ENCODE measurements at places on chromosomes 7 and 10.
A peak's percentile ranks its signal among the peaks of the same experiment; 100 is the strongest.

- DNase-seq, result no peak
Observed at GRCh38 chr10:63723741-63724140, 202.5 kb downstream of the REEP3 start.

GRCh38 chr10:45509491-45509890, 135.5 kb downstream of the ALOX5 start:
- no peak for DNase-seq

DNA sequence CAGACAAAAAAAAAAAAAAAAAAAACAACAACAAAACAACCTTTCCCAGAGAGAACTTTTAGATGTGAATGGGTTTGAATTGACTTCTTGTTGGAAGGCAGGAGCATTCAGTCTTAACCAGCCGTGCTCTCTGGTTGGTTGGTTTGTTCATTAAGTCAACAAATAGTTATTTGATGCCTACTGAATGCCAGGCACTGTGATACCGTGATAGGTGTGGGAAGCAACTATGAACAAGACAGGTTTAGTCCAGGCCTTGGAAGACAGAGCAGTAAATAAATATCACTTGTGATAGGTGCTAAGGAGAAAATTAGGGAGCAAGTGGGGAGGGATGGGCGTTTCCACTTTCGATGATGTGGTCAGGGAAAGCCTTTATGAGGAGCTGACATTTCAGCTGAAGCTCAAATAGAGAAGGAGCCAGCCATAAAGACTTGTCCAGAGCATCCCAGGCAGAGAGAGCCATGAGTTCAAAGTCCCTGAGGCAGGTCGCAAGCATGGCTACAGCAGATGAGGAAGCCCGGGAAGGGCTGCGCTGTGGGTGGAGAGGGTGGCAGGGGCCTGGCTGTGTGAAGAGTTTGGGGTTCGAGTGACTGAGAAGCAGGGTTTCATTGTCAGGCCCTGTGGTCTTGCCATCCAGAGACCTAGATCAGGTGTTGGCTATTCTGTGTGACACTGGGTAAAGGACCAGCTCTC, 8.0 kb downstream of the TSPAN15 start:
- DNase-seq, result peak; percentile 51

DNA sequence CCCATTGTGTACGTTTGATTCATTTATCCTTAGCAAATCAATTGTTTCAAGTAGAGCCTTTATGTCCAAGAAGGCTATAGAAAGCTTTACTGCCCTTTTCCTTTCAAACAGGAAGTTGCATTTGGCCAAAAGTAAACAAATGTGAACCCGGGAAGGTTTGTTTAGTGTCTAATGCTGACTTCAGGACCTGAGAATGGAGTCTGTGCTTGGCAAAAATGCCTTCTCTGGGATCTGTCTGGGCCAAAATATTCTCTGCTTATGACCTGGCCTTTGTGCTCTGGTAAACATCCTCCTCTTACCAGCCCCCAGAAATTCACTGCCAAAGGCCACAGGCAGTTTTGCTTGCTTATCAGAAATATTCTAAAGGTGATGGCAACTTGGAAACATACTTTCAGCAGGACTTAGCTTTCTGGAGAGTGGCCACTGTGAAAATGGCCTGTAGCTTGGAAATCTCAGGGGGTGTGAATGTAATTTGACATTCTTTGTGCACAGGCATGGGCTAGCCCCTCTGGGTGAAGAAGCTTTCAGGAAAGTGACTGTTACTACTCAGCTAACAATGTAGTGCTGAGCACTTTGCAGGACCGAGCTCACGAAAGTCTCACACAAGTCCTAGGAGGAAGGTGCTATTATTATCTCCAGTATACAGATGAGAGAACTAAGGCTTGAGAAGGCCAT, 199.5 kb downstream of the PTEN start:
- DNase-seq, result peak; percentile 67

- peak; percentile 90 for DNase-seq
Observed at GRCh38 chr10:114634609-114634979, 23.5 kb downstream of the ABLIM1 start.

GRCh38 chr10:87729940-87730339, 70.3 kb downstream of the PAPSS2 start:
- no peak for DNase-seq

GRCh38 chr10:129525401-129525801, 58.4 kb downstream of the MGMT start:
- DNase-seq, result peak; percentile 67

DNA sequence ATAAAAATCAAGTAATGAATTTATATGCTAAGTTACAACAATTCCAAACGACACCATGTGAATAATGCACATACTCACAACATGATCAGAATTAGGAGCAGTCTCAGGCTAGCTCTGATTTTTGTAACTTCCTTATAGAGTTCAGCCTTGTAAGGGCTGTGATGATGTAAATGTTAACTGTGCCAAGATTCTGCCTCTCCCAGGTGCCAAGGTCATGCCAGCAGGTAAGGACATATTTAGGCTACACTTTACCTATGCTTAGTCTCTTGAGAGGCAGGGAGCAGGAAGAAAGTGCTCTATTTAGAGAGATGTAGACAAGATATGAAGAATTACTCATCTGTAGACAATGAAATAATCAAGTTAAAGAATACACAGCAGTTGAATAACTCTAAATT, 53.6 kb upstream of the AGR3 start:
- DNase-seq, result no peak

- DNase-seq, result no peak
Observed at GRCh38 chr7:132160611-132161532, 415.4 kb downstream of the PLXNA4 start.

DNA sequence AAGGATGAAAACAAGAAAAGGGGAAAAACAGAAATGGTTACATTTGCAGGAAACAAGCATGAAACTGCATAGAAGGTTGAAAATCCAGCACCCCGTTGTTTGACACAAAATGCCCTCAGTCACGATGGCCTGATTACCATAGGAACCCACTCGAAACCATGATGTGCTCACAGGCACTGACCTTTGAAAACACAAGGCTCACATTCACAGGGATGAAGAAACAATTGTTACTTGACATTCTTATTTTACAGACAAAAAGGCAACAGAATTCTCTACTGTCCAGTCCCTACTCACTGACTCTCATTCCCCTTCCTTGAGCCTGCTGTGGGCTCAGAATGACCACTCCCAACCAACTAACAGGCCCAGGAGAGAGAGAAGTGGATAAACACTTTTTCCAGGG, 131.4 kb upstream of the PDLIM1 start:
- DNase-seq, result no peak

- DNase-seq, result no peak
Observed at GRCh38 chr10:36704124-36704523, 421.3 kb upstream of the ANKRD30A start.

- no peak for DNase-seq
Observed at GRCh38 chr7:17771901-17772408, 168.3 kb downstream of the SNX13 start.

- DNase-seq, result peak; percentile 25
Observed at GRCh38 chr7:94655126-94655847, 646 bp downstream of the SGCE start.

GRCh38 chr10:58451193-58451889, 61.3 kb upstream of the BICC1 start:
- no peak for DNase-seq

DNA sequence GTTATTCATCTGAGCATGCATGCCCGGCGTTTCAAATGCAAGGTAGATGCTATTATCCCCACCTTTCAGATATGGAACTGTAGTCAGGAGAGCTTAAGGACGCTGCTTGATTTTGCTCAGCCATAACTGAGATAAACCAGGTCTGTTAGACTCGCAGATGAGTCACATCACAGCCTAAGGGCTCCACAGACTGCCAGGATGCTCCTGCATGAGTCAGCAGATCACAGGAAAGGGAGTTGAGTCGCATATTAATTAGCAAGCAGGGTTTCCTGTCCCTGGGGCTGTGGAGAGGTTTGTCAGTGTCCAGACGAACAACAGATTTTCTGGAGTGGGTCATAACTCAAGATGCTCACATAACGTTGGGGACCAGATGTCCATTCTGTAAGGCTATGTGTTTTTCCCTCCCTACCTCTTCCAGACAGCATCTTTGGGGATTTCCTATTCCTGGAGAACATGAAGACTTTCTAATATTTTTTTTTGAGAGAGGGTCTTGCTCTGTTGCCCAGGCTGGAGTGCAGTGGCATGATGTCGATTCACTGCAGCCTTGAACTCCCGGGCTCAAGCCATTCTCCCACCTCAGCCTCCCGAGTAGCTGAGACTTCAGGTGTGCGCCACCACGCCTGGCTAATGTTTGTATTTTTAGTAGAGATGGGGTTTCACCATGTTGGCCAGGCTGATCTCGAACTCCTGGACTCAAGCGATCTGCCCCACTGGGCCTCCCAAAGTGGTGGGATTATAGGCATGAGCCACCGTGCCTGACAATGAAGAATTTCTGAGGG, 36.7 kb downstream of the PFKFB3 start:
- DNase-seq, result peak; percentile 92

DNA sequence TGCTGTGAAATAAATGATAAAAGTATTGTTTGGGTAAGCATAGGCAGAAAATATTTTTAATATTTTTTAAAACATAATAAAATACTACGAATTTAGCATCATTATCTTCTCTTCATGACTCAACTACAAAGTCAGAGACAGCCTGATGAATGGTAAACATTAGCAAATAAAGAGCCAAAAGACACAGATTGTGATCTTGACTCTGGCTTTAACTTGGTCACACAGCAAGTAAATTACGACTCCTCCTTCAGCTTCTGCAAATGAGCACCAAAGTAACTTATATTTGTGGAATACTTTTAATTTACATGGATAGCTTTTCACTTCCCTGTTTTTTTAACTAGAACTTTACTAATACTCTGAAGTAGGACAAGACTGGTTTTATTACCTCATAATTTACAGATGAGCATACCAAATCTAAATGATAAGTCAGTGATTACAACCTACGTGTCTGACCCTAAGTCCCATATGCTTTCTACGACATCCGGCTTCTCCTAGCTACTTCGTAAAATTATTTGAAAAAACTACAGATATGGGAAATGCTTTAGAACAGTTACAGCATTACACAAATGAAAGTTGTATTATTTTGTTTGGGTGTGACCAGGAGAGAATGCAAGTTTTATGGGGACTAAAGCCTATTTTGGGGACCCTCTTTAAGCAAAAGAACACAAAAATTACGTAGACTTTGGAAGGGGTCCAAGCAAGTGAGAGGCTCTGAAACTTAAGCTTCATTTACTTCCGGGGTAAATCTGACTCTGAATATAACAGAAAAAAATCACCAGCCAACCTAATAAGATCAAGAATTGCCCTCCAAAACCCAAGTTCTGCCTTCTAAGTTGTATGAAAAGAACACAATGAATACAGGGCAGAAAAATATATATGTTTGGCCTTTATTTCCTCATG, 133.8 kb downstream of the CPEB3 start:
- DNase-seq, result no peak

- DNase-seq, result no peak
Observed at GRCh38 chr10:72075376-72076115, 12.8 kb downstream of the SPOCK2 start.

DNA sequence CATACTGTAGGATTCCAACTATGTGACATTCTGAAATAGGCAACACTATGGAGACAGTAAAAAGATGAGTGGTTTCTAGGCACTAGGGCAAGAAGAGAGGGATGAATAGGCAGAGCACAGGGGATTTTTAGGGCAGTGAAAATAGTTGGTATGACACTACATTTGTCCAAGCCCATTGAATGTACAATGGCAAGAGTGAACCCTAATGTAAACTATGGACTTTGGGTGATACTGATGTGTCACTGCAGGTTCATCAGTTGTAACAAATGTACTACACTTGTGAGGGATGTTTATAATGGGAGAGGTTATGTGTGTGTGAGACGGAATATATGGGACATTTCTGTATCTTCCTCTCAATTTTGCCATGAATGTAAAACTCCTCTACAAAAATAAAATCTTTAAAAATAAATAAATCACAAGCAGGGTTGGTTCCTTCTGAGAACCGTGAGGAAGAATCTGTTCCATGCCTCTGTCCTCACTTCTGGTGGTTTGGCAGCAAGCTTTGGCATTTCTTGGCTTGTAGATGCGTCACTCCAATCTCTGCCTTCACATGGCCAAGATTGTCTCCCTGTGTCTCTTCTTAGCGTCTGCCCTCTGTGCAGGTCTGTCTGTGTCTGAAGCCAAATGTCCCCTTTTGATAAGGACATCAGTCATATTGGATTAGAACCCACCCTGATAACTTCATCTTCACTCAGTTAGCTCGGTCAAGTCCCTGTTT, 83.1 kb upstream of the AGBL3 start:
- DNase-seq, result no peak

DNA sequence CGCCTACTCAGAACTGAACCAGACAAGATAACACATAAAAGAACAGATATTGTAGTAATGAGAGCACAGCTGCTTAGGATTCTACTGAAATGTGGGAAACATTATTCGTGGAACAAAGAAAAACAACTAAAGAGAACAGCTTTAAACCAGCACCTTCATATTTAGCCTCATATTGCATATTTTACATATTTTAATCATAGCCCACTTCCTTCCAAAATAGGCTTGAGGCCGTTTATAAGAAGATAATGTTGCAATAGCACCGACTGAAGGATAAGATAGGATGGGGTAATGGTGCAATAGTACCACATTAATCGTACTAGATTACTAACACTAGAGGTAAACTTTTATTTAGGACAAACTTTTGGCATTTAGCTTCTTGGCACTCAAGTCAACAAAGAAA, 71.3 kb downstream of the KCND2 start:
- DNase-seq, result peak; percentile 78

DNA sequence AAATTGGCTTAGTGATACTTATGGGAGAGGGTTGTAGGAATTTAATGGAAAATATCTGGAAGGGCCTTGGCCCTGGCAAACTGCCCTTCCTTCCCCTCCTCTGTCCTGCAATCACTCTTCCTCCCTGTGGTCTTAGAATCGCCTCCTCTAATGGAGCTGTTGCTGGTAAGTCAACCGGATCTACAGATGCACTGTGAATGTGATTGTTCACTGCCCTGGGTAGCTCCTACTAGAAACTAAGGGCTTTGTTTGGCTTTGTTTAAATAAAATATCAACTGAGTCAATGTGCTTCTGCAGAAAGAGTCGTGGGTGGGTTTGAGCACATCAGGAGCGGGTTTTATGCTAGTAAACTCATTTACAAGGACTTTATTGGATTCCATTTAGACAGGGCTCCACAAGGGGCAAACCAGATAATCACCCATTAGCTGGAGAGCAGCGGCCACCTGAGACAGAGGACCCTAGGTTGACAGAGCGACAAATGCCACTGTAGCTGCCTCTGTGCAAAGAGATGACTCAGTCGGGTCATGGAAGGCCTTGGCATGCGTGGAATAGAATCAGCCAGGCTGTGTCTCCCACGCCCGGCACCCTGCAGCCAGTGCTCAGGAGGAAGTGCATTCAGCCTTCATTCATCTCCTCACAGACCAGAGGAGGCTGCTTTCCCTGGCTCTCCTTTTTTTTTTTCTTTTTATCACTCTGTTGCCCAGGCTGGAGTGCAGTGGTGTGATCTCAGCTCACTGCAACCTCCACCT, 97.9 kb downstream of the GAD2 start:
- DNase-seq, result no peak
